OCI-LY7 (cell line): ENCODE measurements at places on chromosomes 1 and 21.

GRCh38 chr1:204889681-204890383 lies 19.2 kb downstream of the NFASC start:
- no peak for DNase-seq

DNA sequence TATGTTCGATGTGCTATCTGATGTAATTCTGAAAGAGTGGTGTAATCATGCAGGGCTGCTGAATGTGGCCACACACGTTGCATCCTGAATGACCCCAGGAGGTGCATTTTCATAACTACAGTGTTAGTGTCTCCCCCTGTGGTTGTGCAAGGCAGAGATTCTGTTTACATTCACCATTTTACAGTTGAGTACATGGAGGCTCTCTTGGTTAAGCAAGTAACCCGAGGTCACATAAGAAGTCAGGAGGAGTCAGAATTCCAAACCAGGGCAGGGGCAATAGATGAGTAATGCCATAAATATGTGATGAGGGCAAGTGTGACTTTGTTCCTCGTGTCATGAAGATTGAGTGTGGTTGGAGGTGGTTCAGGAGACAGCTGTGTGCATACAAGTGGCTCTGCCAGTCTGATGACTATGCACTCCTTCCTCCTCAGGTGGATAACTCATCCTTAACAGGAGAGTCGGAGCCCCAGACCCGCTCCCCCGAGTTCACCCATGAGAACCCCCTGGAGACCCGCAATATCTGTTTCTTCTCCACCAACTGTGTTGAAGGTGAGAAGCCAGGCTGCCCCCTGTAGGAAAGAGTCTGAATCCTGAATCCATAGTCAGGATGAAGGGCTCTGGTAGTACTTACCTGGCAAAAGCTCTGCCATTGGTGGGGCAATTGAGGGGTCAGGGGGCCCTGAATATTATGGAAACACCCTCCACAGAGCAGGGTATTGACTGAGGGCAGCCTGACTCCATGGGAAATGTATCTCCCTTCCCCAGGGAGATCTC lies 9.3 kb downstream of the ATP1A2 start:
- no peak for DNase-seq

GRCh38 chr1:7594714-7595295 lies 176.3 kb upstream of the VAMP3 start:
- DNase-seq: no peak

- DNase-seq: no peak
These were observed 104.1 kb downstream of the NR5A2 start for GRCh38 chr1:200131551-200132125.

GRCh38 chr1:234498448-234499118 lies 19.6 kb upstream of the TARBP1 start:
- no peak for DNase-seq
